ENCODE measurements at places on chromosomes 1 and 21.

DNA sequence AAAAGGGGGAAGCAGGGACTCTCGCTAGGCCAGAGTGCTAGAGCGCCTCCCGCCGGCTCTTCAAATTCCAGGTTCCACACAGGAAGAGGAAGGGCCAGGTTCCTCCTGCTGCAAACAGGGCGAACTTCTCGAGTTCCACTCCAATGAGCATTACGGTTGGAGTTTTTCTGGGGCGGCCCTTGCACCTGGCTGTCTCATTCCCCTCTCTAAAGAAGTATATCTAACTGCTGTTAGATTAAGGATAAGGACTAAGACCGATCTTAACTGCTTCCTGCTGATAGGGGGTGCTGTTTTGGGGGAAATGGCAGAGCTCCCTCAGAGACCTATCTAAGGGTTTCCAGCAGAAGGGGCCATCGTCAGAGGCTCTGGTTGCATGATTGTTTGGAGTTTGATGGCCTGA, 138.0 kb downstream of the RABGAP1L start:
- no peak for DNase-seq

GRCh38 chr21:44376606-44377005, 23.2 kb downstream of the TRPM2 start:
- no peak for DNase-seq

GRCh38 chr1:99728494-99729235, 37.8 kb downstream of the FRRS1 start:
- peak; percentile 56 for DNase-seq

DNA sequence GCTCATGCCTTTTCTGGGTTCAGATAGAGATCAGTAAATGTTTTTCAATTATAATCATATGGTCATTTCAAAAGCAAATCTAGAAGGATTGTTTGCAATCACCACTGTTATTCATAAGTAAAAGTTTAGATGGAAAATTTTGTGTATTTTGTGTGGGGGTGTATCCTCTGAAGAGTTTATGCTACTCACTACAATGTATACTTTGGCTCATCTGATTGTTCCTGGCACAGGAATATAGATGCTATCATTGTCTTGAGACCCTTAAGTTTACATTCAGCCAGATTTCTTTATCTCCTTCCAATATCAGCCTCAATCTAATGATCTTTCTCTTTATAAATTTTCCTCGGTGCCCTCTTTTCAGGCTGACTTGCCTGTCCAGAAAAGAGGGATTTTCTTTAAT, 33.0 kb downstream of the ADAMTS1 start:
- DNase-seq: no peak

DNA sequence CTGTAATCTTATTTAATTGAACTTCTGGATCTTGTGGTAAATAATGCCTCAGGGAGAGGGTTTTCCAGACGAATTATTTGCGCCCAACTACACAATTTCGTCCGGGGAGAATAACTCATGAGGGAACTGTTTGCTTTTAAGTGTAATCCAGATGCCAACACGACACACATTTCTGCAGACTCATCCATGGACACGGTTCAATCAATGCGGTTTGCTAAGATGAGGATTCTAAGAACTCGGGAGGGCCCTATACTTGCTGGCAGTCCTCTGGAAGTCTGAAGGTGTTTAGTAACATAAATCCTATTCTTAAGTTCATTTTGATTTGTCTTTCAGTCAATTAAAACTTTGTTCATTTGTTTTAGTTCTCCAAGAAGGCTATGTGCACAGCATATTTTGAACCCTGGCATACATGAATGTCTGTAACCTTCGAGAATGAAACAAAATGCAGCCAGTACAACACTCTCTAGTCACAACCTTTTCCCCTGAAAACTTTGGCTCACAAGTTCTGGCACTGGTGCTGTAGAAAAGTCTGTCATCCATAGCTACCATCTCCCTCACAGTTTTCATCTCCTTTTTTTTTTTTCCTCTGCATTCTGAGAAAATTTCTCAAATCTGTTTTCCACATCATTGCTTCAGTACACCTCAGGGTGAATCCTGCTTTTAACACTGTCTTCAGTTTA, 38.8 kb downstream of the DIPK1A start:
- DNase-seq: no peak

GRCh38 chr1:182064611-182065010, 3.1 kb upstream of the ZNF648 start:
- no peak for DNase-seq

- DNase-seq: no peak
Observed at GRCh38 chr1:209094384-209094783, 489.1 kb upstream of the CAMK1G start.

All from BE2C (cell line).